ENCODE measurements at places on chromosomes 16 and 17. TPM values are rescaled to one million over a fixed set of nuclear protein-coding genes. Genes with fewer than 3 reads are reported as not detected.

The RASD1 gene
- total RNA-seq = 134 TPM

The SULT1A3 gene
- 14.7 TPM for total RNA-seq

The EXOC3L1 gene
- total RNA-seq = 5.1 TPM

The DNASE1L2 gene
- 1.0 TPM for total RNA-seq

The TCAP gene
- not detected for total RNA-seq

The PIPOX gene
- total RNA-seq = 1.8 TPM

The CASKIN1 gene
- not detected for total RNA-seq

The TPPP3 gene
- total RNA-seq = 1.1 TPM

DNA sequence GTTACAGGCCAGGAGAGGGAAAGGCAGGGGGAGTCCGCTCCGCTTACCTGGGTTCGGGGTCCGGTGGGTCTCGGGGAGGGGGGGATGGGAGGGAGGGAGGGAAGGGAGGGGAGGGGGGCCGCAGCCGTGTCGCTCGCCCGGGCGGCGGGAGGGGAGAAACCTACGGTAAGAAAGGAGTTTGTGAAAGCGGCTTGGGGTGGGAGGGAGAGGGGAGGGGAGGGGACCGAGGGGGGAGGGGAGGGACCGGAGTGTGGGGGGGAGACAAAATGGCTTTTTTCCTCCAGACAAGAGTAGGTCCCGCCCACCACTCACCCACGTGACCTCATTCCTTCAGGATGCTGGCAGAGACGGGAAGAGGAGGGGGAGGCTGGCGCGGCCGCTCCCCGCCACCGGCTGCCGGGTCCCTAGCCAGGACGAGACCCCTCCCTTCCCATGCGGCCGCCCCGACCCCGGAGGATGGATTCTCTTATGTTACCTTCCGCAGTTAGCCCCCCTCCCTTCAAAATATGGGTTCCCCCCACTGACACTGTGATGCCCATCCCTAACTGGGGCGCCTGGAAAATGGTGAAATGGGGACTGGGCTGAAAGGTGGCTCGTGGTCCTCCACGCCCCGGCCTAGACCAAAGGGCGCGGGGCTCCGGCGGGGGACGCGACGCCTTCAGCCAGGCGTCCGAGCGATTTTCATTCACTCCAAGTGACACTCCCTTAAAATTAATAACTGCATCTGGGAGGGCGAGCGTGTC is at the start of gene PCGF2:
Gene PCGF2 (minus strand): TSS at position 188 of the 743 bp plus-strand sequence. CDS start 7,934 bp downstream, outside the sequence.
- peak; percentile 93 for DNase-seq

- no peak for DNase-seq
Observed at GRCh38 chr16:11870399-11870798, 19.1 kb upstream of the RSL1D1 start.

GRCh38 chr16:30556125-30556473 is 2.1 kb downstream of the ZNF764 start:
- DNase-seq = no peak

GRCh38 chr17:956905-957304 is 22.7 kb downstream of the NXN start:
- DNase-seq = no peak

GRCh38 chr17:59620064-59620359 is 317 bp downstream of the CLTC start:
- no peak for DNase-seq

- no peak for DNase-seq
Observed at GRCh38 chr17:75553295-75554110, 28.0 kb downstream of the LLGL2 start.

DNA sequence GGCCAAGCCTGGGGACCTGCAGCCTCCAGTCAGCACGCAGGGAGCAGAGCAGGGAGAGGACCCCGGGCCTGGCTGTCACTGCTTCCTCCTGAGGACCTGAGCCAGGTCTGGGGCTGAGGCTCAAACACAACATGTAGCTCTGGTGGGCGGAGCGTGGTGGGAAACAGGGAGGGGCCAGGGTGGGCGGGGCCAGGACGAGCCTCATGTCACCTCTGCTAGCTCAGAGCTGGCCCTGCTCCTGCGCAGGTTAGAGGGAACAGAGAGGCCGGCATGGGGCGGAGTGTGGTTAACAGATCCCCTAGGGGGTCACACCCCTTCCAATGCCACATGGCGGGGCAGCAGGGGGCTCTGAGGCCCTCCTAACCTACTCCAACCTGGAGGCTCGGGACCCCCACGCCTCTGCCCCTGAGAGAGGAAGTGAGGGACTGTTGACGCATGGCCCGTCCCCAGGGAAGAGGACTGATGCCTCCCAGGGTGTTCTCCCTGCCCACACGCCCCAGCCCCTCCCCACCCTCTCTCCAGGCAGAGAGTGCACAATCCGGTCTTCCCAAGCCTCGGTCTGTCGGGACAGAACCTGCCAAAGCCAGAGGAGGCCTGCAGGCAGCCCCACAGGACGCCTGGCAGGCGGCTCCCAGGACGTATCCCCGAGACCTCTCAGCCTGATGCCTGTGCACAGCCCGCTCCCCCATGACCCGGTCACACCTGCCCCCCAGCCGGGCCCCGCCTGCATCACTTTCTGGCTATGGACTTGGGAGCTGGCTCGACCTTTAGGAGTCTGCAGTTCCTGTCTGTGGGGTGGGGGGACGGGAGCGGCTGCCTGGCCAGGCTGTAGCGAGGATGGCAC is 15.2 kb downstream of the PIEZO1 start:
- no peak for DNase-seq

GRCh38 chr17:31458829-31459228 is 67.4 kb downstream of the RAB11FIP4 start:
- DNase-seq = no peak

DNA sequence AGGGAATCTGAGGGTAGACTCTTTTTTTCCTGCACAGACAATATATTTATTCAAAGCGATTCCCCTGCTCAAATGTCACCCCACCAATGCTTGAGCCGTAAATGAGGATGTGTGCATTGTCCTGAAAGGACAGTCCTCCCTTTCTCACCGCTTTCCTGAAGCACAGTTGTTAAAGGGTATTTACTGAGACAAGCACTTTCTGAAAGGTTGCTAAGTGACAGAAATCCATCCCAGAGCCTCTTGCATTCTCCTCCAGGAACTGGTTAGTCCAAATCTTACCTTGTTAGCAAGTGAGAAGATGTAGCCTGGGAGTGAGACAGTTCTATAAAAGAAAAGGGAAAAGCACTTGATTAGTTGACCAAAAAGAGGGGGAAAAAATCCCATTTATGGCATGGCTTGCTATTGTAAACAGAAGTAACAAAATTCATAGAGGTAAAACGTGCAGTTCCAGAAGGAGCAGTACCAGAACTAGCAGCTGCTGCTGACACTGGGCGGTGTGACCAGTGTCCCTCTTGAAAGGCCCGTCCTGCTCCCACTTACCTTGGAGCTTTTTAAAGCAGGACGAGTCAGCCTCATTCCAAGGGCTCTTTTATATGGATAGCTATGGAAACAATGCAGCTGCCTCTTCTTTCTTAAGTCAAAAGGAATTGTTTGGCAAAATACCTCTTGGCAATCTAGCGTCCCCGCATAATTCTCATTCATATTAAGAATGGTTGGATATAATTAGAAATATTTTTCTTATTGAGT is at the start of gene MYH2:
Gene MYH2 (minus strand): TSS at position 563 of the 747 bp plus-strand sequence. CDS start 1,738 bp downstream, outside the sequence.
- no peak for DNase-seq

- DNase-seq = no peak
Observed at GRCh38 chr16:11029948-11030347, 85.6 kb downstream of the CLEC16A start.

- no peak for DNase-seq
Observed at GRCh38 chr16:23486480-23486879, 23.8 kb downstream of the GGA2 start.

DNA sequence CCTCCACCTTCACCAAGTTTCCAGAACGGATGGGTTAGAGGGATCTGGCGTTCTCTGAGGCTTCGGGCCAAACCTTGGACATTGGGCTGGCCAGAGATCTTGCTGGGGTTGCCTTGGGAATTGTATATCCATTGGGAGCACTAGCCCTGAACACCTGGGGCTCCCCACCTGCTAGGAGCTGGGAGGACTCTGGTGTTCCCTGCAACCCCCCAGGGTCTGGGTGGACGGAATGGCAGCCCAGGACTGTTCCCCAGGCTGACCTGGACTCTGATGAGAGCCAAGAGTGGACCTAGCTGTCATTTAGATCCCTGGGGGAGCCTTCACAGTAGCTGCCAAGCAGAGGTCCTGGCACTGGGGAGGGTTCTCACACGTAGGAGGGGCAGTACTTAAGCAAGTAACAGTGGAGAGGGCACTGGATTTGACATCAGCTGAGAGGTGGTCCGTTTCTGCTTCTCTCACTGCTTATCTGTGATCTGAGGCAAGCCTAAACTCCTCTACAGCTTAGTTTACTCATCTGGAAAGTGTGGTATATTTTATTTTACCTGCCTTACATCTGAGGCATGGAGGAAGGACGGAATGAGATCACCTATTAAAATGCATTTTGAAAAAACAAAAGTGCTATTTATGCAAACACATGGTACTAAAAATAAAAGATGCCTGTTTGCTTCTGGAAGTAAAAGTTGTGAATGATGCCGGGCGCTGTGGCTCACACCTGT is 11.7 kb downstream of the SOCS3 start:
- no peak for DNase-seq

- DNase-seq = no peak
Observed at GRCh38 chr16:52781005-52781630, 234.2 kb upstream of the TOX3 start.

DNA sequence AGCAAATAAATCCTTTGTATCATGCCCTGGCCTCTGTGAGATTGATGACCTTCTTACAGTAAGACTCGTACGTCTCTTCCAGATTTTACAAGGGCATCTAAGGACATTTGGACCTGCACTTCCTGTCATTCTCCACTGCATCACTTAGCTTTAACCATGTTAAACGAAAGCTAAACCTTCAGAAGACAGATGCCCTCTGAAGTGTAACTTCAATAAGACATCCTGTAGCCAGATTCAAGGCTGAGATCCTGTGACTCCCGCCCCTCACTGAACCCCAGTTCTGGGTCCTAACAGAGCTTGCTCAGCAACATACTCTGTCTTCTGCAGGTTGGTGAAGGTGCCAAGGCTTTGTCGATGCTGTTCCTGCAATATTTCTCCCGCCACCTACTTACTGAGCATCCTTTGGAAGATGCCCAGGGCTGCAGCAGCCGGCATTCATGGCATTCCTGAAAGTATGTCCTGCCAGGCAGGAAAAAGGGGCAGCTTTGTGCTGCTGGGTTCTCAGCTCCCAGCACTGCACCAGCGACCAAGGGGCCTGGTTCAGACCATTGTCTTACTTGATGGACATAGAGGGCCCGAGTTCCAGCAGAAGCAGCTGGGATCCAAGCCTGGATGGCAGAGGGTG is 131.1 kb downstream of the AXIN2 start:
- no peak for DNase-seq
